Activated T-helper 2 cell treated with anti-CD3 and anti-CD28 coated beads, Interferon-gamma antibody, Interleukin-2, Interleukin-4, amounts not matched to agents 10 μg/mL and 5 μg/mL and 100 μg/mL, durations not matched to agents 14 hours and 24 hours and 36 hours (primary cell): ENCODE measurements at places on chromosomes 5 and 9. TPM values are rescaled to one million over a fixed set of nuclear protein-coding genes. Genes with fewer than 3 reads are reported as not detected.

DNA sequence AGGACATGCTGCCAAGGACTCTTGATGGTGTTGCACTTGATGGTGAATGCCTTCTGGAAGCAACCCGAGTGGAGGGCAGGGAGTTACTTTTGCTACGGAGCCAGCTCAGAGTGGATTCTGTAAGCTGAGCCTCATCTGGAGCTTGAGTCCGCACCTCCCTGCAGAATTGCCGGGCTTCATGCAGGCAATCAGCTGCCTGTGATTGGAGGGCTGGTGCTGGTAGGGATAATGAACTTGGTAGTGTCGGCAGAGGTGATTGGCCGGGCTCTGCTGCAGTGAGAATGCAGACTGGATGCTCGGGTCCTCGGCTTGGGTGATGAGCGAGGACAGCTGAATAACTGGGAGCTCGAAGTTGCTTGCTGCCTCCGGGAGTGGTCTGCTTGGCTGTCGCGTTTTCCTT lies 23.1 kb downstream of the SLC25A25 start:
- H3K36me3 ChIP-seq: peaks cover 14% of the 10 kb centered on the region
- H3K27ac ChIP-seq: no peak overlapping the region
- no peak for DNase-seq
- no peak overlapping the region for H3K4me3 ChIP-seq
- H3K27me3 ChIP-seq: no peaks in the 10 kb centered on the region
- peaks cover 52% of the 10 kb centered on the region for H3K4me1 ChIP-seq

GRCh38 chr9:90095682-90096081 lies 490.9 kb downstream of the GADD45G start:
- no peak overlapping the region for H3K4me3 ChIP-seq
- H3K27ac ChIP-seq: no peak overlapping the region
- no peak for DNase-seq
- H3K27me3 ChIP-seq: peaks cover 33% of the 10 kb centered on the region
- no peaks in the 10 kb centered on the region for H3K36me3 ChIP-seq

GRCh38 chr9:98590101-98590500 lies 118.6 kb downstream of the GABBR2 start:
- no peaks in the 10 kb centered on the region for H3K36me3 ChIP-seq
- H3K27me3 ChIP-seq: peaks cover 10% of the 10 kb centered on the region
- no peaks in the 10 kb centered on the region for H3K4me1 ChIP-seq
- no peak overlapping the region for H3K27ac ChIP-seq
- no peak overlapping the region for H3K4me3 ChIP-seq

DNA sequence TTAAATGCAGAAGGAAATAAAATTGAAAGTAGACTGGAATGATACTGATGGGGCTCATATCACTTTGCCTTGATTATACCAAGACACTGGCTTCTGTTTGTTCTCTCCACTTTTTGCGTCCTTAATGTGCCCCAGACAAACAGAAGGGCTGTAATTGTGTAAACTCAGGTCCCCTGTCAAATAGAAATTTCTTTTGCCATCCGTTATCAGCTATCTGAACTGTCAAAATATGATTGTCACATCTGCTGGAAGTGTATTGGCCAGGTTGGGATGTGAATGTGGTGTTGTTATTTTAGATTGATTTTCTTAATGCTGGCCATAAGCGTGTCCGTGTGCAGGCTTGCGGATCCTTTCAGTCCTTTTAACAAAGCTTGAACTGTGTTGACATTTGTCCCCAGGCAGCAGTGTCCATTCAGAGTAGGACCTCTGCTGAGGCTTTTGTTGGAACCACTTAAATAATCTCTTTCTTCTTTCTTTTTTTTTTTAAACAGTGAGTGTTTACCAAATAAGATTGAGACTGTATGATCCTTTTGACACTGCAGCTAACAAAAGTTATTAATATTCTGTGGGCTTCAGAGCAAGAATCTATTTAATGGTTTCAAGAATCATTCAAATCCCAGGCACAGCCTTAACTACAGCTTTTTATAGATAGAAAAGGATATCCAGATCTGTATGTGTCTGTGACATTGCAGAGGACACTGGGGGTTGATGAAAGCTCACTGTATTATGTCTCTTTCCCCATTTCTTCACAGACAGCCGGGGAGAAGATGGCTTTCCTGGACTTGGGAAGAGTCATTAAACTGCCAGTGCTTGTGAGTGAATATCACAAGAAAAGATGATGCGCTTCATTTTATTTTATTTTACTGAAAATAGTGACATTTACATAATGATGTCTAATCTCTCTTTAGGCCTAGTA lies 171.7 kb downstream of the ZNF608 start:
- peaks cover 2% of the 10 kb centered on the region for H3K27me3 ChIP-seq
- no peaks in the 10 kb centered on the region for H3K4me1 ChIP-seq
- no peak overlapping the region for H3K27ac ChIP-seq
- H3K36me3 ChIP-seq: no peaks in the 10 kb centered on the region
- no peak for DNase-seq

DNA sequence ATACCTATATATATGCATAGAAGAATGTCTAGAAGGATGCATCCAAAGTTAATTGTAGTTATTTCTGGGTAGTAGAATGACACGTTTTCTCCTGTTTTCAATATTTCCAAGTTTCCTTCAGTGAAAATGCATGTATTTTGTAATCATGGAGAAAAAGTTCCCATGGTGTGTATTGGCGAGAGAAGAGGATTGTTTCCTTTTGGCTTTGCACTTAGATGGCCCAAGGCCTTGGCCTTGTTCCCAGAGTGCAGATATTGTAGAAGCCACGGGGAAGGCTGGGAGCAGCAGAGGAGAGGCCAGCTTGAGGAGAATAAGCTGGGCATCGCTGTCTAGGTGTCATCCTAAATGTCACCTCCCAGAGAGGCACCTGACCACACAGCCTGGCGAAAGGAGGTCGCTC lies 44.0 kb downstream of the IRF1 start:
- no peak overlapping the region for H3K27ac ChIP-seq
- H3K27me3 ChIP-seq: no peaks in the 10 kb centered on the region
- DNase-seq: no peak
- peaks cover 41% of the 10 kb centered on the region for H3K4me1 ChIP-seq
- no peak overlapping the region for H3K4me3 ChIP-seq

GRCh38 chr5:84274585-84275468 lies 109.9 kb downstream of the EDIL3 start:
- no peak overlapping the region for H3K27ac ChIP-seq
- H3K4me1 ChIP-seq: no peaks in the 10 kb centered on the region
- H3K27me3 ChIP-seq: no peaks in the 10 kb centered on the region
- H3K36me3 ChIP-seq: no peaks in the 10 kb centered on the region
- H3K4me3 ChIP-seq: no peak overlapping the region
- DNase-seq: no peak

DNA sequence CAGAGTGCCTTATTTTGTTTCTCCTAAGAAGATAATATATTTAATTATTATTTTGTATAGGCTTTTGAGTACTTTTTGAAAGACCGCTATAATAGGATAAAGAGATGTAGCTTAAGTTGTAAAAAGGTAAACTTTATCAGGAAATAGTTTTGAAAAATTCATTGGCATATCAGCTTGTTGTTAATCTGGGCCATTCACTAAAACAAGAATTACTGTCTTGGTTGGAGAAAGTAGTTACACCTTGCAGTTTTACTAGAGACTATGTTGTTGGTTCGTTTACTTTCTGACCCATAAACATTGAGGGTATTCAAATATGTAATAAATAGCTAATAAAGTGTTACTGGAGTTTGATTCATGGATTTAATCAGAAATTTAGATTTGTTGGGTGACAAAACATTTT lies 33.7 kb downstream of the TNPO1 start:
- peak overlapping the region; percentile 90 for H3K4me3 ChIP-seq
- H3K4me1 ChIP-seq: peaks cover 36% of the 10 kb centered on the region
- no peak overlapping the region for H3K27ac ChIP-seq
- peaks cover 42% of the 10 kb centered on the region for H3K36me3 ChIP-seq

- no peak overlapping the region for H3K4me3 ChIP-seq
- H3K27me3 ChIP-seq: no peaks in the 10 kb centered on the region
- no peaks in the 10 kb centered on the region for H3K4me1 ChIP-seq
- H3K36me3 ChIP-seq: no peaks in the 10 kb centered on the region
- DNase-seq: no peak
These were observed 211.3 kb downstream of the MAN2A1 start for GRCh38 chr5:109900911-109901627.

DNA sequence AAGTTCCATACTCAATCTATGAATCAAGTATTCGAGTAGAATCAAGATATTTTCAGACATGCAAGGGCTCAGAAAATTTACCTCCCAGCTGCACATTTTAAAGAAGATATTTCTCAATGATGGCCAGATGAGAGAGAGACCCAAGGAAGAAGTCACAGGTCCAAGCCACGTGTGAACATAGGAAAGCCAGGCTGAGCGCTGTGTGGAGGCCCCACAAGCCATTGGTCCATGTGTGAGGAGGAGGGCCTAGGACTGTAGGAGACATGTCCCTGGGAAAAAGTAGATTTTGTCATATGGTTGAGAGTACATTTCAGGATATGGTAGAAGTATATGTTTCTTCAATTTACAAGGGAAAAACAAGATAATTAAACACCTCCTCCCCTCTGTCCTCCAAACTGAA lies 115.8 kb upstream of the RPS23 start:
- H3K4me1 ChIP-seq: peaks cover 8% of the 10 kb centered on the region
- no peaks in the 10 kb centered on the region for H3K27me3 ChIP-seq
- no peaks in the 10 kb centered on the region for H3K36me3 ChIP-seq
- H3K4me3 ChIP-seq: no peak overlapping the region
- DNase-seq: no peak

DNA sequence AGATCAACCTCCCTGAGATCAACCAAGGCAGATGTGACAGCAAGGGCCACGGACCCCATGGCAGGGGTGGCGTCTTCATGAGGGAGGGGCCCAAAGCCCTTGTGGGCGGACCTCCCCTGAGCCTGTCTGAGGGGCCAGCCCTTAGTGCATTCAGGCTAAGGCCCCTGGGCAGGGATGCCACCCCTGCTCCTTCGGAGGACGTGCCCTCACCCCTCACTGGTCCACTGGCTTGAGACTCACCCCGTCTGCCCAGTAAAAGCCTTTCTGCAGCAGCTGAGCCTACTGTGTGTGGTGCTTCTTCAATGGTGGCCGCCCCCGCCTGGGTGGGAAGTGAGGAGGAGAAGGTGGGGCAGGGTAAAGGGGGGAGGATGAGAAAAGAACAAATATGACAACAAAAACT lies 8.3 kb downstream of the GPX3 start:
- no peak overlapping the region for H3K27ac ChIP-seq
- H3K4me1 ChIP-seq: no peaks in the 10 kb centered on the region
- peaks cover 83% of the 10 kb centered on the region for H3K36me3 ChIP-seq

GRCh38 chr5:130514984-130515690 lies 610.9 kb downstream of the CHSY3 start:
- no peak overlapping the region for H3K27ac ChIP-seq
- H3K4me1 ChIP-seq: no peaks in the 10 kb centered on the region
- DNase-seq: no peak
- H3K36me3 ChIP-seq: no peaks in the 10 kb centered on the region

DNA sequence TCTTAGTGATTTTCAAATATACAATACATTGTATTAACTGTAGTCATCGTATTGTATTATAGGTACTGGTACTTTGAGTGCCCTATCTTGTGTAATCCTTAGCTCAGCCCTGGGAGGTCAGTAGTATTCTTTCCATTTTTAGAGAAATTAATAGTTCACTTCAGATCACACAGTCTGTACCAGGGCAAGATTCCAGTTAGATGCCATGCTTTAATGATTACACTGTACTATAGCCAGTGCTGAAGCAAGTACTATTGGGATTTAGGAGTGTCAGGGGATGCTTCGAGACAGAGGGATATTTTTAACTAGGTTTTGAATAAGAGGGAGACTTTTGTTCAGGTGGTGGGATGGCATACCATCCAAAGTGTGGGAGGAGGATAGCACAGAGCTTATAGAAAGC lies 41.0 kb upstream of the SLC27A6 start:
- H3K4me3 ChIP-seq: no peak overlapping the region
- no peaks in the 10 kb centered on the region for H3K36me3 ChIP-seq
- no peak overlapping the region for H3K27ac ChIP-seq

DNA sequence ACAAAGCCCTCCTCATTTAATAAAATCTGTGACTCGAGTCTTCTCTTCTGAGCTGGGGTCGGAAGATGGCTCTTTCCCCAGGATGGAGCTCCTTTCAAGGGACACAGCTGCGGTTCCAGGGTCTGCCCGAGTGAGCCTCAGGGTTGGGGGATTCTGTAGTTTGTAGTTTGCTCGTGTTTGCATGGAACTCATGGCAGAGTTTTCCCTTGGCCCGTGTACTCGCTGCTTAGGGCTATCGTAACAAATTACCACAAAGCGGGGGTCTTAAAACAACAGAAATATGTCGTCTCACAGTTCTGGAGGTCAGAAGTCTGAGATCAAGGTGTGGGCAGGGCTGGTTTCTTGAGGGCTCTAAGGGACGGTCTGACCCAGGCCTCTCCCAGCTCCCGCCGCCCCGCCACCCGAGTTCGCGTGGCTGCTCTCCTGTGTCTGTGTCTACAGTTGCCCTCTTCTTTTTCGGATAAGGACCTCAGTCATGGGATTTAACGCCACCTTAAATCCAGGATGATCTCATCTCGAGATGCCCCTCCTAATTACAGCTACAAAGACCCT lies 13.9 kb upstream of the LPCAT1 start:
- H3K36me3 ChIP-seq: no peaks in the 10 kb centered on the region
- no peak overlapping the region for H3K27ac ChIP-seq
- H3K4me1 ChIP-seq: peaks cover 22% of the 10 kb centered on the region
- no peak for DNase-seq
- H3K27me3 ChIP-seq: peaks cover 16% of the 10 kb centered on the region

GRCh38 chr5:110977915-110978314 lies 93.6 kb upstream of the TSLP start:
- H3K4me3 ChIP-seq: no peak overlapping the region
- no peak for DNase-seq
- H3K36me3 ChIP-seq: no peaks in the 10 kb centered on the region
- no peaks in the 10 kb centered on the region for H3K4me1 ChIP-seq
- H3K27ac ChIP-seq: no peak overlapping the region

DNA sequence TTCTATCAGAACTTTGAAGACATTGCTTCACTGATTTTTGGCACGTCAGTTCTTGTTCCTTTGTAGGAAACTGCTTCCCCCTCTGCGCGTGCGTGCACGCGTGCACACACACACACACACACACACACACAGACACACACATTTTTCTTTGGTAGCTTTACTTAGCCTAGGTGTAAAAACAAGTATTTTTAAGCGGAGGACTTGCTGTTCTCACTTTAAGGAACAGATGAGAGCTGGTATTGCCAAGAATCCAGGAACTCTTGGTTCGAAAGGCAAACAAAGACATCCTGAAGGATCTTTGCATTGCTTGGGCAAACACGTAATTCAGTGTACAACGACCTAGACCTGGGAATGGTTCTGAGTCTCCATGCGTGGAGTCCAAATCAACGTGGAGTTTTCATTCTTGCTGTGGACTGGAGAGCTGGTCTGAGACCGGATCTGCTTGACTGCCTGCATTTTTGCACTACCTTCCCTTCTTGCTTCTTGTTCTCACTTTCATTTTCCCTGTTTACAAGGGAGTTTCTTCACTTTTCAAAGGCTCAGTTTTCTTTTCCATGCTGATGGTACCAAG lies 8.2 kb downstream of the TMEM268 start:
- peak overlapping the region; percentile 66 for H3K4me3 ChIP-seq
- peaks cover 54% of the 10 kb centered on the region for H3K36me3 ChIP-seq
- peaks cover 18% of the 10 kb centered on the region for H3K4me1 ChIP-seq
- H3K27me3 ChIP-seq: no peaks in the 10 kb centered on the region
- peak overlapping the region; percentile 89 for H3K27ac ChIP-seq
- DNase-seq: no peak

GRCh38 chr5:83101514-83101913 lies 24.2 kb downstream of the XRCC4 start:
- peaks cover 2% of the 10 kb centered on the region for H3K4me1 ChIP-seq
- H3K27me3 ChIP-seq: no peaks in the 10 kb centered on the region
- no peak overlapping the region for H3K27ac ChIP-seq
- no peak overlapping the region for H3K4me3 ChIP-seq
- DNase-seq: no peak
- no peaks in the 10 kb centered on the region for H3K36me3 ChIP-seq

The SPATA31D4 gene
- not detected in 2 replicates for total RNA-seq

The ADAMTS6 gene
- total RNA-seq: 1.4 and 1.7 TPM in 2 replicates

The PCDHB11 gene
- not detected in 2 replicates for total RNA-seq

The SPINK6 gene
- total RNA-seq: not detected in 2 replicates

The SUSD3 gene
- 29.7 and 36.4 TPM in 2 replicates for total RNA-seq

The DCTN4 gene
- 40.9 and 44.7 TPM in 2 replicates for total RNA-seq

The ORM1 gene
- total RNA-seq: not detected in 2 replicates

The TEX48 gene
- total RNA-seq: 0.41 and 0.68 TPM in 2 replicates
